ENCODE measurements at places on chromosomes 2 and 18. TPM values are rescaled to one million over a fixed set of nuclear protein-coding genes. Genes with fewer than 3 reads are reported as not detected.

CABYR gene
- total RNA-seq = 1.2 TPM

GRCh38 chr2:54015798-54016699, 45.3 kb upstream of the PSME4 start:
- peaks cover 30% of the 10 kb centered on the region for H3K4me1 ChIP-seq
- no peak overlapping the region for H3K4me3 ChIP-seq
- no peak for DNase-seq

GRCh38 chr2:193349642-193350041, 1154.9 kb upstream of the TMEFF2 start:
- no peaks in the 10 kb centered on the region for H3K36me3 ChIP-seq
- H3K27ac ChIP-seq = no peak overlapping the region
- no peaks in the 10 kb centered on the region for H3K27me3 ChIP-seq
- no peak for DNase-seq

- no peaks in the 10 kb centered on the region for H3K36me3 ChIP-seq
- DNase-seq = no peak
- H3K27me3 ChIP-seq = no peaks in the 10 kb centered on the region
- no peak overlapping the region for H3K4me3 ChIP-seq
Measured at GRCh38 chr2:189350540-189351209, 90.6 kb upstream of the WDR75 start.

GRCh38 chr18:77133051-77133834, 660 bp upstream of the MBP start:
- peaks cover 18% of the 10 kb centered on the region for H3K36me3 ChIP-seq
- H3K27me3 ChIP-seq = no peaks in the 10 kb centered on the region
- DNase-seq = no peak
- H3K4me1 ChIP-seq = peaks cover 47% of the 10 kb centered on the region
- H3K27ac ChIP-seq = peak overlapping the region; percentile 36

- H3K4me1 ChIP-seq = peaks cover 11% of the 10 kb centered on the region
- H3K27ac ChIP-seq = no peak overlapping the region
- no peak for DNase-seq
- H3K36me3 ChIP-seq = no peaks in the 10 kb centered on the region
- H3K27me3 ChIP-seq = peaks cover 8% of the 10 kb centered on the region
Measured at GRCh38 chr2:173451941-173452340, 97.3 kb downstream of the CDCA7 start.

- DNase-seq = no peak
- no peaks in the 10 kb centered on the region for H3K27me3 ChIP-seq
- no peaks in the 10 kb centered on the region for H3K4me1 ChIP-seq
- H3K27ac ChIP-seq = no peak overlapping the region
Measured at GRCh38 chr18:50830544-50830943, 10.7 kb upstream of the MRO start.

Measured in activated naive CD4-positive, alpha-beta T cell treated with anti-CD3 and anti-CD28 coated beads for 36 hours (primary cell).